ENCODE measurements at places on chromosomes 2 and 18.

- DNase-seq = peak; percentile 54
Observed at GRCh38 chr2:197934934-197935289, 130.5 kb downstream of the PLCL1 start.

GRCh38 chr2:168035458-168035857 is 211.9 kb downstream of the STK39 start:
- no peak for DNase-seq

DNA sequence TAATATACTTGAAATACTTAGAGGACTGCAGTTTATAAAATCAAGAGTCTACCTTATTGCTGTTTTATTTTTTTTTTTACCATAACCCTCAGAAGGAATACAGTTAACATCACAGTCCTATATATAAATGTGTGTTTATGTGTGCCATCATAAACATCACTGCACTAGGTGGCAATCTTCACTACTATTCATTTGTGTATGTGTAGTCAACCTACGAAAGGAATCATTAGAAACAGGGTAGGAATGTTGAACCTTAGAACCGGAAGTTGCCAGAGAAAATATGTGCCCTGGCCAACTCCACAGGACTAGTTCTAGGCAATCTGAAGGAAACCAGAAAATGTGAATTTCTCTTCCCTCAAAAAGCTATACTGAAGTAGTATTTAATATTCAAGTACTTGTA is 3.4 kb downstream of the GEN1 start:
- DNase-seq = no peak

- DNase-seq = no peak
Observed at GRCh38 chr2:9377461-9378097, 45.7 kb downstream of the ITGB1BP1 start.

GRCh38 chr2:183250472-183250871 is 126.2 kb downstream of the NUP35 start:
- no peak for DNase-seq

GRCh38 chr2:79832511-79833234 is 319.8 kb downstream of the CTNNA2 start:
- no peak for DNase-seq

- DNase-seq = no peak
Observed at GRCh38 chr2:229141424-229142025, 129.6 kb downstream of the PID1 start.

GRCh38 chr2:63875131-63875527 is 33.4 kb downstream of the UGP2 start:
- DNase-seq = no peak

DNA sequence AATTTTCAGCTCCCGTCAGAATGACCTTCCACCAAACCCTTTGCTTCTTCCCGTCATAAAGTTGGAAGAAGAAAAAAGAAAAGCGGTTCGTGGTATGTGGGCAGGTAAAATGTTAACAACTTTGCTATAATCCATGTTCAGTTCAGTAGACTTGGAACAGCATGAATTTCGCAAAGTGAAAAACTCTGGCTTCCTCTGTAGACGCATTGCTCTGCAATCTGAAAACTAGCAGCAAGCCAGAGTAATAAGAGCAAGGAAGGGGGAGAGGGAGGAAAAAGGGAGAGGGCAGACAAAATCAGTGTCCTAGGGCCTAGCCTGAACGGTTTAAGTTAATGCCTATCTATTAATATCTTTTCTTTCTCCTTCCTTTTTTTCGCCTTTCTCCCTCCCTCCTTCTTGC is 26.7 kb upstream of the CHRNA1 start:
- DNase-seq = no peak

DNA sequence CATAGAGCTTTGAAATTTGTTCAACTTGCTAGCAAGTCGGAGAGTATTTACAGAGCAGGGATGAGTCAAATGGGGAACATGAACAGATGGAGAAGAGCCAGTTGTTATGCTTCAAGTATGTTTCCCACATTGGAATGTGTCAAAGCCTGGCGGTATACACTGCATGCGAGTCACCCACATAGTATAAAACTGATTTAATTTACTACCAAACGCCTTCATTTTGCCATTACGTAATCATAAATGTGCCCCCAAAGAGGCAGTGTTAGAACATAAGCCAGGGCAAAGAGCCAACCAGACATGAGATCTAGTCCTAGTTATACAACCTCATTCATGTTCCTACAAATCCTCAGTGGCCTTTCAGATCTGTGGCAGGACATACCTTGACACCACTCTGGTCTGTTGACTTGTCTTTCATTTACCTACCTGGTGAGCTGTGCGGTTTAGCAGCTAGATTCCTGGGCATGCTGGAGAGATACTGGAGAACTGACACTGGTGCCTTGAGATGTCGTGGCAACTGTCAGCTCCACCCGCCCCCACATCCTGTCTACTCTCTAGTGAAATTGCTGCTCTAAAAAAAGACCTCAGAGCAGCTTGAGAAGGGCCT is 21.7 kb upstream of the NRP2 start:
- DNase-seq = no peak

GRCh38 chr2:161139098-161139987 is 20.9 kb upstream of the TANK start:
- no peak for DNase-seq

- no peak for DNase-seq
Observed at GRCh38 chr18:77077401-77077800, 55.2 kb downstream of the MBP start.

- DNase-seq = no peak
Observed at GRCh38 chr2:169707626-169708025, 13.4 kb downstream of the PHOSPHO2 start.

GRCh38 chr2:148819019-148819585 is 55.9 kb upstream of the KIF5C start:
- no peak for DNase-seq

DNA sequence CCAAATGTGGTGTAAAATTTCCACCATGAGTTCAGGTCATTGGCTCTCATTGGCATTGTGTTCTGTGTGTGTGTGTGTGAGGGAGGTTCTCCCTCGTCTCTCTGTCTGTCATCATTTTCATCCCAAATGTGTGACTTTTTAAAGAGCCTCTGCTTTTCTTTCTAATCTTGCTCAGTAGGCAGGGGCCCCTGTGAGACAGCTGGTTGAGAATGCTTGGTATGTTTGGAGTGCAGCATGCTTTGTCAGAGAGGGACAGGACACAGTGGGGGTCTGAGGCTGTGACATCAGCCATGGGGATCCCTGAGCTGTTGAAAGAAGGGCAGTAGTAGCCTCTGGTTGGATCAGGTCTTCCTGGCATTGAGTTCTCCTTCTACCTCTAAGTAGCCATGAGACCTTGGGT is 10.6 kb downstream of the PTPRM start:
- no peak for DNase-seq

DNA sequence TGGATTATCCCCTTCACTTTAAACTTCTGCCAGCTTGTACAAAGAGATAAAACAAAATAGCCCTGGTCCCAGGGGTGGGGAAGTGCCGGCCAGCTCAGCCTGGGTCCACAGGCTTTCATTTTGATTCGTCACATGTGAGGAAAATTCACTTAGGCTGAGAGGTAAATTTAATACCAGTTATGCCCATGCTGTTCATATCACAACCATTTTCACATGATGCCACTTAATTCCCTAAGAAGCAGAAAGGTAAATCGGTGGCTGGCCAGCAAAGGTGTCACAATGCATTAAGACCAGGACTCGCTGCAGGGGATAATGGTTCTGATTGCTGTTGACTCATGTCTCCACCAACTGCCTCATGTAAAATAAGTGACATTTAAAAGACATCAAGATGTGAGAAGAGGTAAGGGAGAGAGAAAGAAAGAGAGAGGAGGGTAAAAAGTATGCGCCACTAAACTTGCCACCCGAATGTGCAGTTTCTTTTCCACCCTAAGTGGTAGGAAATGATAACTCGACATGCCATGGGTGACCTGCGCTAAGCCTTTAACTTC is 261.0 kb upstream of the SIX3 start:
- DNase-seq = no peak

DNA sequence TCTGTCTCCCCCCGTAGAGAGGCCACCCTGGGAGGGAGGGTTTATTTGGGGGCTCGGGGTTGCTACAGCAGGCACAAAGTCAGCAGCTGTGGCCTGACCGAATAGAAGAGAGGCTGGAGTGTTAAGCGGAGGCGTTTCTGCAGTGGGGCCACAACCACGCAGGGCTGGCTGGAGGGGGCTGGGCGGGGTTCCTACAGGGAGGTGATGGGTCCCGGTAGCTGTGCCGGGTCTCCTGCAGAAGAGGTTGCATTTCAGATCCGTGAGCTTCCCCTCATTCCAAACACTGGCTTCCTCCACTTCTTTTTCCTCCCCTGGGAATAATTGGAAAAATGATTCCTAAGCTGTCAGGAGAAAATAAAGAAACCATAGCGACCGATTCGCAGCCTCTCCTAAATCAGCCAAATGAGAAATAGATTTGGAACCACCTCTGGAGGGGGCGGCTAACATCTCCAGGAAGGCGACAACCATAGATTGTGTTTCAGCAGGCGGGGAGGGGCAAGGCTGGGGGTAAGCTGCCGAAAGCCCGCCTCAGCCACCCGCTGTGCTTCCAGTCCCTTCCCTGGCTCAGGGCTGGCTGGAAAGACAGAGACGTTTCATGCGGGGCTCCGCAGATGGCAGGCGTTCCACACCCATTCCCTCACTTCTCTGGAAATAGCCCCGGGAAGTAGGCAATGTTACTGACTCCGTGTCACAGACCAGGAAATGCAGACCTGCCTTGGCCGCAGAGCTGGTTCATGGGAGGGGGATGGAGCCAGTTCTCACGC is 85.6 kb upstream of the TAF1B start:
- DNase-seq = no peak

GRCh38 chr2:214077727-214078126 is 333.1 kb upstream of the VWC2L start:
- DNase-seq = no peak

DNA sequence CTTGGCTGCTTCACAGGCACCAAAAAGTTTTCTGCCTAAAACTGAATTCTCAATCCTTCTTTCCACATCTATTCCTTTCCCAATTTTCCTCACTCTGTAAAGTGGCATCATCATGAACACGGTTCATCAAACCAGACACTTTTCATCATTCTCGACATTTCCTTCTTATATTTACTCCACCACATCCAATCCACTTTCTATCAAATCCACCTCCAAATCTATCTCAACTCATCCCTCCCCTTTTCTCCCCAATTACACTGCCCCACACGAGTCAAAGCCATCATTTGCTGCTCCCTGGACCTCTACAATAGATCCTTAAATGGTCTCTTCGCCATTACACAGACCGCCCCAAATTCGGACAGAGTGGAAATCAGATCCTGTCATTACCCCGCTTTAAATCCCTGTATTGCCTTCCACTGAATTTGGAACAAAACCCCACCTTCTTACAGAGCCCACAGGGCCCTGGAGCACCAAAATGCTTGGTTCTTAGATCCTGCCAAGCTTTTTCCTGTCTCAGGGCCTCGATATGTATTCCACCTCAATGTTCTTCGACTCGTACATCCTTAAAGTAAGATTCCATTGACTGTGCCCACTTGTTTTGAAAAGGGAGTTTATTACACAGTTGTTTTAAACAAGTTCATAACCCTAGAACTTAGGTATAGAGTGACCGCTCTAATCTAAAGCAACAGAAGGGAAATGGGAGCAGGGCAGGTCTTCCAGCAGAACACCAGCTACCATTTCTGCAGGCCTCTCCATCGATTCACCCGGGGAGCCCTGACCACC is 856 bp downstream of the ACAA2 start:
- no peak for DNase-seq

DNA sequence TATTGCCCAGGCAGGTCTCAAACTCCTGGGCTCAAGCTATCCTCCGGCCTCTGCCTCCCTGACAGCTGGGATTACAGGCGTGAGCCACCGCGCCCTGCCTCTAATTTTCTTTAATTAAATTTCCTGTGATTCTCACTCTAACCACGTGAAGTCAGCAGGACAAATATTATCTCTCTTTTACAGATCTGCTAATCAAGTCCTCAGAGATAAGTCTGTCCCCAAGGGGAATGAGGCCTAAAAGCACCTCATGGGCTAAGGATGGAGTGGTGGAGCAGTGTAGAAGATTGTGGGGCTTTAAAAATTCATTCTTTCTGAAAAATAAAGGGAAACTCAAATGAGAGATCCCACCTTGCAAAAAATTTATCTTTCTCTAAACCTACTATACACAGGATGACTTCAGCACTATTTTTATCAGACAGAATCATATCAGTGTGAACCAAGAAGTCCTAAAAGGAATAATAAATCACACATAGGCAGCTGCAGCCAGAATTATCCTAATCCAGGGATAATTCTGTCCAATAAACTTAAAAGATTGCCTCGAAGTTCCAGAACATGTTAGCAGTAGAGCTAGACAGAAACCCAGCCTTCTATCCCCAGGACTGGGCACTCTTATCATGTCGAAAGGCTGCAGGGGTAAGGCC is 38.3 kb upstream of the BMPR2 start:
- DNase-seq = no peak

DNA sequence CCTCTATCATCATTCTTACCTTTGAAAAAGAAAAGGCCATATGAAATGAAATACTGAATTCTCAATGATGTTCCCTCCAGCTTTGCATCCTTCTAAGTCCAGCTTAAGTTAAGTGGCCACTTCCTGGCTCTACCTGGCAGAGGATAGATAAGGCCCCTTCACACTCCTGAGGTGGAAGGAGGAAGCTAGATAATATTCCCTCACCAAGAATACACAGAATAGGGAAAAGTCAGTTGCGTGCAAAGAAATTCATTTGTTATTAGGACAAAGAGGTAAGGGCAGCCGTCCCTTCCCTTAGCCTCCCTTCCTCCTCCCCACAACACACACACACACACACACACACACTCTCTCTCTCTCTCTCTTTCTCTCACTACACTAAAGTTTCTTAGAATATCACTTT is 37.5 kb downstream of the OLA1 start:
- no peak for DNase-seq

- no peak for DNase-seq
Observed at GRCh38 chr2:210528716-210529115, 27.7 kb upstream of the CPS1 start.

DNA sequence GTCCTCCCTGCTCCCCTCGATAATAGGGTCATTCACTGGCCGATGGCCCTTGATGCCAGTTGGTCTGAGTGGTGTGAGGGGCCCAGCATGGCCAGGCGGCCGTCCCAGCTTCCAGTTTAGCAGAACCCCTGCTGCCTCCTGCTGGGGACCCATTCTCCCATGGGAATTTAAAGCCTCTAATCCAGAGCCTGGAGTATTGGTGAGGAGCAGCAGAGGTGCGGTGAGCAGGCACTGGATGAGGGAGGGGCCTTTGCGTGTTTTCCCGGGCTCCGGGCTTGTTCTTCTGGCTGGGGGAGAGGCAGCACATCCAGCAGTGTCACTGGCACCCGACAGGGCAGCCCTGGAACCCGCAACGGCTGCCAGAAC is 17.4 kb downstream of the KCNIP3 start:
- no peak for DNase-seq

- DNase-seq = no peak
Observed at GRCh38 chr2:45729753-45730512, 78.5 kb downstream of the PRKCE start.

DNA sequence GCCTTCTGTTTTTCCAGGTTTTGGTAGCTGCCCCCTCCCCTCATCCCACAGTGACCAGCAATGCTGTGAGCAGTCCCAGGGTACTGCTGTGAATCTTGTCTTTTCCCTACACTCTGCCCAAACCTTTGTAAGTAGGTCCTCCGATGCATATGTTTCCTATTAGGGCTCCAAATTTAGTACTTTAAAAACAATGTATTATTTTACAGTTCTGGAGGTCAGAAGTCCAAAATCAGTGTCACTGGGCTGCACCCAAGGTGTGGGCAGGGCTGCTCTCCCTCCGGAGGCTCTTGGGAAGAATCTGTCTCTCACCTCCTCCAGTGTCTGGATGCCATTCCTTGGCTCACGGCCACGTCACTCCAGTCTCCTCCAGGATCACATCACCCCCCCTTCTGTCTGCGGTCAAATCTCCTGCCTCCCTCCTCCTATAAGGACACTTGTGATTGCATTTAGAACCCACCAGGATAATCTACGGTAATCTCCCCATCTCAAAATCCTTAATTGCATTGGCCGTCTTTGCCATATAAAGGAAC is 208.5 kb downstream of the SH3BP4 start:
- DNase-seq = no peak
